Activated naive CD4-positive, alpha-beta T cell treated with anti-CD3 and anti-CD28 coated beads, Interleukin-2, amount 50 U/mL, for 72 hours (primary cell): ENCODE measurements at places on chromosomes 12 and 14. TPM values are rescaled to one million over a fixed set of nuclear protein-coding genes. Genes with fewer than 3 reads are reported as not detected.

DNA sequence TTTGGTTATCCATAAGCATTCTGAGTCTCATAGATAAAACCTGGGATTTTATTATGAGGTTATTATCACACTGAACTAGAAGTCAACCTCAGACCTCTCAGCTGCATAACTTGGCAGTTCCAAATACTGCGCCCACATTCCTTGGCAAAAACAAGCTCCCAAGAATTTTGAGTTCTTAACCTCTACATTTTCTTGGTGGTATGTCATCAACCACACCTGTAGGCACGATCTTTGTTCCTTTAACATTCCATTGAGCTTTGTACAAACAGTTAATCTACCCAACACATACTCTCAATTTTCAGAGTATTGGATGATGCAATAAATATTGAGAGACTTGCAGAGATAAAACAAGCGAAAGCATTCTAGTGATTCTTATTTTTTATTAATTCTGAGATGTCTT is 371.8 kb upstream of the PRICKLE1 start:
- DNase-seq: no peak

GRCh38 chr12:132907216-132907615 is 19.8 kb upstream of the CHFR start:
- no peak for DNase-seq

GRCh38 chr12:79302162-79302814 is 388.5 kb downstream of the PAWR start:
- DNase-seq: no peak

- DNase-seq: no peak
These were observed 426.9 kb downstream of the NOVA1 start for GRCh38 chr14:26170885-26171284.

GRCh38 chr12:50927356-50927755 is 25.0 kb upstream of the HIGD1C start:
- no peak for DNase-seq

- no peak for DNase-seq
These were observed 25.3 kb downstream of the TMTC3 start for GRCh38 chr12:88167384-88167783.

- DNase-seq: no peak
These were observed 9.1 kb downstream of the ADAM20 start for GRCh38 chr14:70525691-70526090.

DNA sequence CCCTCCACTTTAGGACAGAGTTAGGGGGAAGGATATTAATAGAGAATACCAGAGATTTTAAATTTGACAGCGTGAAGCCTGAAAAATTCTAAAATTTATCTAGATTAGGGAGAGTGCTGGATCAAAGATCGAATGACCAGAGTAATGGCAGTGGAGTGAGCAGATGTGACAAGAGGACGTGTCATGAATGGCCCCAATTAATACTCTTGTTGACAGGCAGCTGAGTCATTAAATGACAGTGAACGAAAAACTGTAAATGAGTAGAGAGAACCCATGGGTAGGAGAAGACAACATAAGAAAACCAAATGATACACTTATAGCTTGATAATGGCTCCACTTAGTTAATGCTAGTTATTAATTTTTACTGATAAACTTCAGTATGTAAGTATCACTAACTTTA is 73.9 kb upstream of the PLEKHA5 start:
- DNase-seq: no peak

- no peak for DNase-seq
These were observed 124.5 kb downstream of the NCOR2 start for GRCh38 chr12:124442772-124443445.

DNA sequence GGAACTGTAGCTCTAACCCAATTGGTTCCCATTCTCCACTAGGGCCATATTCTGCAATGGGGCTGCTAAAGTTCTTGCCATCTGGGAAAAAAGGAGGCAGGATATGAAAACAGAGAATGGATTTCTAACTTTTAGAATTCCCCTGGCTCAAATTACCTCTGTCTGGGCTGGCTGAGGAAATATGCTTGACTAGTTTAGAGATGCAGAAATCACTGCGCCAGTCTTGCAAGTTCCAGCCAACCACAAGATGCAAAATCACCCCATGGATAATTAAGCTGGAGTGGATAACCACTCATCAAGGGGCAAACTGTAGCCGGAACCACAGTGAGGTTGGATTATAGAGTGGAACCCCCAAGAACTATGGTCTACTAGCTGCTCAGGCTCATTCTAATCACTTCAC is 126.3 kb downstream of the RALGAPA1 start:
- DNase-seq: no peak

- DNase-seq: no peak
These were observed 17.8 kb downstream of the GPR132 start for GRCh38 chr14:105047283-105048016.

- DNase-seq: no peak
These were observed 197.1 kb downstream of the EXOC5 start for GRCh38 chr14:57071639-57072038.

GRCh38 chr12:109949089-109949488 is 47.1 kb downstream of the GIT2 start:
- DNase-seq: no peak

GRCh38 chr14:88198446-88198845 is 124.6 kb downstream of the KCNK10 start:
- no peak for DNase-seq

DNA sequence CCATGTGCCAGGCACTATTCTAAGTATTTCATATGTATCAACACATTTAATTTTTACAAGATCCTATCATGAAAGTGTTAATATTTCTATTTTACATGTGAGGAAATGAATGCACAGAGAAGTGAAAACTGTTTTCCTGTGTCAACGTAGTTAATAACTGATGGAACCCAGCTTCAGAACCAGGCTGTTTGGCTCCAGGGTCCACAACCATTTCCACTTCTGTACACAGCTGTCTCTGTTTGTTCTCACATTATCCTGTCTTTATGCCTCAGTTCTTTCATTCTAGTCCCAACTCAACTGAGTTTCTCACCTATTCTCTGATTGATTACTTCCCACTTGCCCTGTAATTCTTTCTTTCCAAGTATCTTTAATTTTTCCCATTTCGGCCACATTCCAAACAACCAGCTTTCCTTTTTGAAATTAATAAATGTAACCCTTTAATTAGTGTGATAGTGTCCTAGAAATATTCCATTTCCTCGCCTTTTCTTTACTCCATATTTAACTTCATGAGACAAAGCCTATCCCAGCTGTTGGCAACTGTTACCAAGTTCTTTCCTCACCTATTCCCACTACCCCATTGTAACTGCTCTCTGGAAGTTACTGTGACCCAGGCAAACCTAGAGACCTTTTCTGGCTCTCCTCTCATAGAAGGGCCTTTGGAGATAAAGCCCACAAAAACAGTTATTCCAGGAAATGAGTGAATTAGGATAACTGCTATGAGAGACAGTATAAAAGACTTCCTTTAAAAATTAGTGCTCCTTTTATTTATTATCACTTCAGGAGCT is 218.7 kb downstream of the RASSF9 start:
- DNase-seq: no peak

DNA sequence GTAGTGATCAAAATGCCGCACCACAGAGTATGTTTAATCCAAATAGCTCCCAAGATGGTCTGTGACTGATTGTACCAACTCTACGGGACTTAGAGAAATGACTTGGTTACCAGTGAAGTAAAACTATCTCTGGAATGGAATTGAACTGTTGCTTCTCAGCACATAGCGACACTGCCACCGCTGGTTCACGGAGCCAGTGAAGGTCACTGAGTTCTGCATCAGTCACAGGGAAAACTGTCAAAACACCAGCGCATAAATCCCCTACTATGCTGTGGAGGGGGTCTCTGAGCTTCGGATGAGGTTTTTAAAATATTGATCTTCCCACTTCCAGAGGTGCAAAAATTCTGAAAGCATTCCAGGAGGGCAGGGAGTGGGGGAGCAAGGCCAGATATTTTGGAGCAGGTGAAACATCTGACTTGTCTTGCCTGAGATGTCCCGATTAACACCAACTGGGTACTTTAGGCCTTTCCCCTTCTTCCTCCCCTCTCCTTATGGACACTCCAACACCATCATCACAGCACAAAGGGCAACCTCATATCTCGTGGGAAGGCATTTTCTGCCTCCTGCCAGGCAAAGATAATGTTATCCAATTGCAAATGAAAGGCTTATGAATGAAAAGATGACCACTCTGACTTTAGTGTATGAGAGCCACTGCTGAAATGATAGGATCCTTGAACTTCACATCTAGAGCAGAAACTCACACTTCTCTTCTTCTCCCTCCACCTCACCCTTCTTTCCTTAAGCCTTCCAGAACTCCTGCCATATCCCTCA is 2.0 kb upstream of the PLXNC1 start:
- no peak for DNase-seq

- no peak for DNase-seq
These were observed 29.7 kb downstream of the TMCC3 start for GRCh38 chr12:94620621-94621020.

DNA sequence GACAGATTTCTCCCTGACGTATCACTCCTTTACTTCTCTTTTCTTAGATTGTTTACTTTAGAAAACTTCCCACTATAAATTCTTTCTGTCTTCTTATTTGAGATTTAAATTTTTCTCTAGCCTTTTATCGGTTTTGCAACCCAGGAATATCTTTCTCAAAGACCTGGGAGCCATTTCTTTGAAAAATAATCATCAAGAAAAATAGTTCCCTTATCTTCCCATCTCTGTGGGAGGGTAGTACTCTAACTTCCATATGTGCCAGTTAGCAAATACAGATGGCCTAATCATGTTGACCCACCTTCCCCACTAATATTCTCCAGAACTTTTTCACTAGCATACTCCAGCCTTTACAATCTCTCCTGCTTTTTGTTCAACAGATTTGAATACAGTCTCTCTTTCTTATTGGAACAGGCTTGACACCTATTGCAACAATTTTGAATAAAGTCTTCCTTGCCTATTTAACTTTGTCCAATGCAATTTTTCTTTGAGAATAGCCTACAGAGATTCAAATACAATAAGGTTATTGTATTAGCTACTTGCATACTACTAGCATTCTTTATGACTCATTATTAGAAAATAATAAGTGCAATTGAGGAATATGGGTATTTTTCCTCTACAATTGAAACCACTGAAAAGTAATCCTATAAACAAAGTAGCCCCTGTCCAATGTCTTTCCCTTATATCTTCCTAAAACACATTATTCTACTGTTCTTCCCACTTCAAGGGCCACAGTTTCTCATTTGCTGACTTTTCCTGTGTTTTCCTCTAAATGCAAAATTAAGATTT is 27.4 kb upstream of the KLRB1 start:
- no peak for DNase-seq

GRCh38 chr14:50045039-50045711 is 71.2 kb downstream of the VCPKMT start:
- peak; percentile 82 for DNase-seq

DNA sequence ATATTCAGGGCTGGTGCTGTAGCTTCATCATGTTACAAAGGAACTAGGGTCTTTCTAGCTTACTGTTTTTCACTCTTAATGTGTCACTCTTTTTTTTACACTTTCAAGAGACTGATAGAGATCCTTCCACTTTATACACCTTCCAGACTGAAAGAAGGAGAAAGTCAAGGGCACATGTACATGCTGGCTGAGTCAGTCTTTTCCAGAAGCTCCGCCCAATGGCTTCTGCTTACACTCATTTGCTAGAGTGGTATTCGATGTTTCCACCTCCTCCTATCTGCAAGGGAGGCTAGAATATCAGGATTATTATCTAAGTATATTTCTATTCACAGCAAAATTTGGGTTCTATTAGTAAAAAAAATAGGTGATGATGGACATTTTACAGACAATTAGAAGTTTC is 325.8 kb upstream of the OR4E1 start:
- DNase-seq: no peak

GRCh38 chr14:90412058-90412457 is 15.2 kb downstream of the CALM1 start:
- no peak for DNase-seq

DNA sequence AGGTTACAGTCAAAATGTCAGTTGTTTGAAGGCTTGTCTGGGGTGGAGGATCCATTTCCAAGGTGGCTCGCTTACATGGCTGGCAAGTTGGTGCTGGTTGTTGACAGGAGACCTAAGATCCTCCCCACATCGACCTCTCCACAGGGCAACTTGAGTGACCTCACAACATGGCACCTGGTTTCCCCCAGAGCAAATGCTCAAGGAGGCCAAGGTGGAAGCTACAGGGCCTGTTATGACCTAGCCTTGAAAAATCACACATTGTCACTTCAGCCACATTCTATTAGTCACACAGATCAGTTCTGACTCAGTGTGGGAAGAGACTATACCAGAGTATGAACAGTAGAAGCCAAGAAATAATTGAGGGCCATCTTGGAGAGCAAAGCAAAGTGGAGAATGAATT is 11.3 kb upstream of the GNG2 start:
- DNase-seq: peak; percentile 74

GRCh38 chr12:19757317-19757877 is 318.1 kb downstream of the AEBP2 start:
- DNase-seq: no peak

DNA sequence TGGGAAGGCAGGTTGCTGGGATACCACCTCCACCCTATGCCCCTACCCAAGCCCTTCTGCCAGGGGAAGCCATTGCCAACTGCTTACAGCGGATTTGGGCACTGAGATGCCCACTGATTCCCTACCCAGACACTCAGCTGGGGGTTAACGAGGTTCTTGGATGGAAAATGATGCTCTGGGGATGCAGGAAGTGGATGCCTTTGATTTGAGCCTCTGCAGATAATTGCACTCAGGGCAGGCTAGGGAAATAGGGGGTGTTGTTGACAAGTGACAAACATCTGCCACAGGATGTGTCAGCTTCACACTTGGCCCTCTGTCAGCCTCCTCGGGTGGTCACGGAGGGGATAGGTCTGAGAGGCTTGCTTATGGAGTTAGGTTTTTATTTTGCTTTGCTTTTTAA is 57.4 kb downstream of the RPH3A start:
- DNase-seq: no peak

DNA sequence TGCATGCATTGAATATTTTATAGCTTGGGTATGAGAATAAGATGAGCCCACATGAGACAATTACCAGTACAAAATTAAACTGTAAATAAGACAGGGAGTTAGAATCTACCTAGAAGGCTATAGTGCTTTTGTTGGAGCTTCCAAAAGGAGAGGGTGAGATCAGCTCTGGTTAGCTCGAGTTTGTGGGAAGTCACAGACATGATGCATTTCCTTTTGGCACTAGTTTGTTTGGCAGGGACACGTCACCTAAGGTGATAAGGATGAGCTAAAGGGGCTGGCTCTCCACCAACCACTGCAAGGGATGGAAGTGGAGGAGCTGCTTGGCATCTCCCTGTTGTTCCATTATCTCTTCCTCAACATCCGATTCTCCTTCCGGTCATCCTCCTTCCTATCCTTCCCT is 48.5 kb upstream of the CPM start:
- DNase-seq: no peak

- no peak for DNase-seq
These were observed 29.1 kb upstream of the KCNK10 start for GRCh38 chr14:88351966-88352691.

GRCh38 chr12:124452576-124453331 is 114.7 kb downstream of the NCOR2 start:
- no peak for DNase-seq

PSME1 gene
- 401 TPM for total RNA-seq

SNW1 gene
- total RNA-seq: 105 TPM

PPP4R4 gene
- total RNA-seq: 6.5 TPM

KRT3 gene
- 0.09 TPM for total RNA-seq

SLC25A47 gene
- 0.23 TPM for total RNA-seq

CYP46A1 gene
- total RNA-seq: 0.14 TPM

GPR132 gene
- 32.6 TPM for total RNA-seq

OR4K13 gene
- total RNA-seq: not detected

STXBP6 gene
- total RNA-seq: not detected

DPPA3 gene
- total RNA-seq: not detected

PROX2 gene
- total RNA-seq: 0.23 TPM

CCDC175 gene
- total RNA-seq: not detected

KIF26A gene
- total RNA-seq: 0.43 TPM

ACSM4 gene
- not detected for total RNA-seq

PDZRN4 gene
- total RNA-seq: not detected
